ENCODE measurements at places on chromosomes 6 and 20. TPM values are rescaled to one million over a fixed set of nuclear protein-coding genes. Genes with fewer than 3 reads are reported as not detected.

Gene TMEM63B
- total RNA-seq, result 39.2 TPM

Gene HEY2
- total RNA-seq, result not detected

Gene GGTLC1
- total RNA-seq, result not detected

Gene GRM1
- total RNA-seq, result not detected

Gene CENPW
- total RNA-seq, result 104 TPM

Gene COL11A2
- total RNA-seq, result 0.35 TPM

Gene FAM162B
- total RNA-seq, result not detected

Gene CFAP61
- total RNA-seq, result not detected

Gene PACRG
- total RNA-seq, result not detected

Gene SPTLC3
- not detected for total RNA-seq

Gene MAP1LC3A
- total RNA-seq, result 0.38 TPM

Gene TMEM244
- not detected for total RNA-seq

Gene ECT2L
- not detected for total RNA-seq

Gene CCN6
- 0.47 TPM for total RNA-seq

Gene TCF21
- not detected for total RNA-seq

Gene FAM83C
- not detected for total RNA-seq

Gene ERVFRD-1
- total RNA-seq, result 0.04 TPM

Measured in K562 (cell line).